ENCODE measurements at places on chromosomes 4 and X.

DNA sequence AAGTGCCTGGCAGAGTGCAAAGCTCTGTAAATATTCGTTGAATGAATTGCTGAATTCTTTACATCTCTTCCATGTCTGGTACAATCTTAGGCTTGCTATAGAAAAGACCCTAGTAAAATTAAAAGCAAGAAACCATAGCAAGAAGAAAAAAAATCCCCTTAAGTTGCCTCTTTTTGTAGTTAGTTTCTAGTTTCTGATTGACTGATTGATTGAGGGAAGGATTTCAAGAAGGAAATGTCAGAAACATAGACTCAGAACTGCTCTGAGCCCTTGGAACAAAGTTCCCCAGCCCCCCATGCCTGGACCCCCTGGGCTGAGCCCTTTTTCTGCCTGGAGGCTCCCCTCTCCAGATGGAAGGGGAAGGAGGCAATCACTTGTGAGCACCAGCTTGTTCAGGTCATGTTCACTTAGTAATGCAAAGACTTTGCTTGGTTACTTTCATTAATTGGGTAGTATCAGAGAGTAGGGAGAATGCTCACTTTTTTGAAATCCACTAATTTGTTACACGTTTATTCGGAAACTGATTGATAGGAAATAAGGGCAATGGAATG is 35.6 kb downstream of the DAPP1 start:
- peak; percentile 56 for DNase-seq

GRCh38 chrX:44890247-44890646 is 17.3 kb downstream of the KDM6A start:
- no peak for DNase-seq

DNA sequence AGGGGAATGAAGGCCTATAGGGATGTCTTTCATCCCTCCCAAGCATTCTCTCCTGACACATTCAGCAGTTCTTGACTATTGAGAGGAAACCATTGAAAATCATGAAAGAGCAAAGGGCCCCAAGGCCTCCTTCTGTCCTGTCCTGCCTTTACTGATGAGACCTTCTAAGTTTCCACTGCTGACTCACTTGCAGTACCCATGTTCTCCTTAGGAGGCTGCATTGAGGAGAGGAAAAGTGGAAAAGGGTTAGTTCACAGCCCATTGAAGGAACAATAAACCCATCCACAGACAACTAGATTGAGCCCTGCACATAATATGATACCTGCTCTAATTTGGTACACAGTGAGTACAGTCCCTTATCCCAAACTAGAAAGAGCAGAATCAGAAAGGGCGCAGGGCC is 115.1 kb upstream of the PNPLA4 start:
- DNase-seq: no peak

DNA sequence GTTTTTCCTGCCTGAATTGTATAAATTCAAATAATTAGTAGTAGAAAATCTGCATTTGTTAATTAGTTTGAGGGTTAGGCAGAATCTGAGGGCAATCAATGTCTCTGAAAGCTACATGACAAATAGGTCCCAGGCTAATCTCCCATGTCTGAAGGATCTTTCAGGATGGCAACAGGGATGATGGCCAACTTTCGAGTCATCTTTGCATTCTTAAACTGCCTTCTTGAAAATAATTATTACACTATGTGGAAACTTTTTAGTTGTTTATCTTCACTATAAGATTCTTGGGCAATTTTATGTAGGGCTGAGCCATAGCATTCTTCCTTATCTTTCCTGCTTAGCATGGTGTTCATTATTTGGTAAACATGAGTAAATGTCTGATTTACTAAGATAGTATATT is 490.3 kb upstream of the EPHA5 start:
- no peak for DNase-seq

DNA sequence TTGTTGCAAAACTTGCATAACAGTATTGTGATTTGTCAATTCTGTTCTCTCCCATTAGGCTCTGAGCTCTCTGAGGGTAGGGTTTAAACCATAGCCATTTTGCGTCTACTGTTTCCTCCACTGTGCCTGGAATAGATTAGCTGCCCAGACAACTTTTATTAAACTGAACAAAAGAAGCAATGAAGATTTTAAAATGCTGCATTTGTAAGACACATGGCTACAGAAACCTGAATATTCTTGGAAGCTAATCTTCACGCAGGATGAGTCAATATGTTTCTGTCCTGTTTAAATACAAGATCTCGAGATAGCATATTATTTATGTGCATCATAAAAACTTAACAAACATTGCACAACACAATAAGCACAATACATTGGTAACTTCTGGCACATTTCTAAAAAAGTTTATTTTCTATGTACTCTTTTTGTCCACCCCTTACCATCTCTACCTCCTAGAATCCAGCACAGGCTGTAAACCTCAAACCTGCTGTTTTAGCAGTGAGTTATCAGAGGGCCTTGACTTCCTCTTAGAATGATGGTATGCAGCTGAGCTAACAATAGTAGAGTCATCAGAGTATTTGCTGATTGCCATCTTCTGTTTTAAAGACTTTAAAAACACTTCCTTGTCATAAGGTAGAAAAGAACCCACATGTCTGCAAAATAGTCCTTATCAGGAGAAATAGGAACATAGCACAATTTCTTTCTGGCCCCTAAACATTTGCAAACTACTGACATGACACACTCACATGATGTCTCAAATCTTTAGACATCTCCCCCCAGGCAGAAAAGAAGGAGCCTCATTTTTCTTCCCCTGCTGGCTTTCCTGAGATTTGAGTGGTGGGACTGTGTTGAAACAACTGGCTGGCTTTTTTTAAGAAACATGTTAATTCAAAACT is 10.6 kb upstream of the CCNG2 start:
- DNase-seq: no peak

DNA sequence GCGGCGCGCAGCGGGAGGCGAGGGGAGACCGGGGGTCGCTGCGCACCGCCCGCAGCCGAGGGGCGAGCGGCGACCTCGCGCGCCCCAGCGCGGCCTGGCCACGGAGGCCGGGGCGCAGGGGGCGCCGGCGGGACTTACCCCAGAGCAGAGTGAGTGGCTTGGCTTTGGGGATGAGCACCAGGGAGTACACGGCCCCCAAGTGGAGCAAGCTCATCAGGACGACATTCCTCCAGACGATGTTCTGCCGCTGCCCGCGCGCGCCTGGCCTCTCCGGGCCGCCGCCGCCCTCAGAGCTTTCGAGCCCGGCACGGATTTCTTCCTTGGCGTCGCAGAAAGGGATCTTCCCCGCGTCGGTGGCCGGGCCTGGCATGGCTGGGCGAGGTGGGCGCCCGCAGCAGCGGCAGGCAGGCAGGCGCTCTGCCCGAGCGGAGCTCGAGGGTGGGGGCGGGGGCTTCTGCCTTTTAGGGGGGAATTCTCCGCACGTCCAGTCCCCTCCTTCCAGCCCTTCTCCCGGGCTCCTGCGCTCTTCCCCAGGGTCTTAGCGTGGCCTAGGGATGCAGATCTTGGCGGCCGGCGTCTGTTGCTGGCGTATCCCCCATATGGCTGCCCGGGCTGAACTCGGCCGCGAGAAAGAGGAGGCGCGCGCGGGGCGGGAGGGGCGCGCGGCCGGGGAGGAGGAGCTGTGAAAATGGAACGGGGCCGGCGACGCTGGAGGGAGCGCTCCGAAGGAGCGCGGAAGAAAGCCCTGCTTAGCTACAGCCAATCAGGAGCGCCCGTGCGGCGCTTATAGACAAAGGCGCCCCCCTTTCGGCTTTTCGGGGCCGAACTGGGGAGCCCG is at the start of gene SCD5:
Gene SCD5 (minus strand): TSS at position 629 of the 838 bp plus-strand sequence. CDS start 259 bp downstream, at position 370.
- peak; percentile 58 for DNase-seq

DNA sequence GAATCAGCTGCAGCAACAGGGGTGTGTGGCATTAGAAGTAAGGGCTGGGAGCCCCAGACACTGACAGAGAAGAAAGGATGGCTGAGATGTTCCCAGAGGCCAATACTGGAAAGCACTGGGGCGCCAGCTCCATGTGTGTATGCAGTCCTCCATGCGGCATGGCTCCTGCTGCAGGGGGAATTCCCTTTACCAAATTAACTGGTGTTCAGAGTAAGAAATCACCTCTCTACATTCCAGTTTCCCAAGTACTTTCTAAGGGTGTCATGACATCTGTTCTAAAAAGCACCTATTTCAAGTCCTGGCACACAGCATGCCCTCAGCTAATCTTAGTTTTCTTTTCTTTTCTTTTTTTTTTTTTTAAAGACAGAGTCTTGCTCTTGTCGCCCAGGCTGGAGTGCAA is 98.0 kb downstream of the MAML3 start:
- no peak for DNase-seq

DNA sequence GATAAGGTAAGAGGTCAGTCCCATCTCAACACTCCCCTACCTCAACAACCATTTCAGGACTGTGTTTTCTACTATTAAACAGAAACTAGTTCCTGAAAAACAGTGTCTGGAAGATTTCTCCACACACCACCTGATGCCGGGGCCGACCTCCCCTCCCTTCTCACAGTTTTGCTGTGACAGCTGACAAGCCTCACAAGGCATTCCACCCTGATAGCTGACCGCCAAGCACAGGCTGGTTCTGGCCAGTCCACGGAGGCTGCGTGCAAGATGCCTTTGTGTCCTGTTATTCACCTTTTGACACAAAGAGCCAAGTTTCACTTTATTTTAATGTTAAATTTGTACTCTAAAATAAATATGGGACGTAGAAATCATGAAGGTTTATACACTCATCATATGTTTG is 758.6 kb downstream of the PDHA2 start:
- no peak for DNase-seq

GRCh38 chr4:177671387-177671786 is 229.2 kb upstream of the AGA start:
- no peak for DNase-seq

DNA sequence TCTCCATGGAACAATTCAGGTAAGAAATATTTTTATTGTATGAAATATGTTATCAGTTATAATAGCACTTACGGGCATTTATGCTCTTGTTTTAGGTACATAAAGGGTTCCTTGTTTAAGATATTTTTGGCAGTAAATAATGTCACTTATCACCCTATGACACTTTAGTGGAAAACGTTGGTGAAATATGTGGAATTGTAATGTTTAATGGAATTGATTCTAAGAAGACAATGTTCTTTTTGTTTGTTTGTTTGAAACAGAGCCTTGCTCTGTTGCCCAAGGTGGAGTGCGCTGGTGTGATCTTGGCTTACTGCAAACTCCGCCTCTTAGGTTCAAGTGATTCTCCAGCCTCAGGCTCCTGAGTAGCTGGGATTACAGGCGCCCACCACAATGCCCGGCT is 17.4 kb downstream of the NPNT start:
- DNase-seq: no peak

DNA sequence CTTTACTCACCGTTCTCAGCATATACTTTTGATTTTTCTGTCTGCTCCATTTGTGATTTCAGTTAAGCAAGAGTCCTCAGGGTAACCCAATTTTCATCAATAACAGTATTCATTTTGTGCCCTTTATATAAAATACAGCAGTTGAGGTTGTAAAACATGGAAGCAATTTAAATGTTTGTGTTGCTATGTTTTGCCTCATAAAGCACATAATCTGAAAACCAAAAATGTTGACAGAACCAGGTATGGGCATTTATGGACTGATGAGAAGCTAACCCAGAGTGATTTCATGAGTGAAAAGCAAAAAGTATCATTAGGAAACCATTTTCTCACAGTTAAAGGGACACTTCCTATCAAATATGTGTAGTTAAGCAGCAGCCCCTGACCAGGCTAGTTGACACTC is at the start of gene ASIC5:
Gene ASIC5 (minus strand): TSS at position 101 of the 400 bp plus-strand sequence. CDS start 51 bp downstream, at position 50.
- no peak for DNase-seq

DNA sequence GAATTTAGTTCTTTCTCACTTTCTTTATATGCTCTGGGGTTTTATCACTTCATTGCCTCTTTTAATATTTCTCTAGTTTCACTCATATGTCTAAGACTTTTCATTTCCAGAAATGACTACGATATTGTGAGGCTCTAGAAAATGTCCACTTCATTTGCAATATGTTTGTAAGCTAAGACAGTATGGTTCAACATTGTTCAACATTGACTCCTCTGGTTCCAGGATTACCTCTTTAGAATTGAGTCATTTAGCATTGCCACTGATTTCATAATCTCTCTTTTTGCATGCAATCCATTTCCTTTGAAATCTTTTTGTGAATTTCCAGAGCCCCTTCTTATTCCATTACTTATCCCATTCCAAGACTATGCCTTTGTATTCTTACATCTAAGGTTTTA is 32.3 kb downstream of the BBS12 start:
- no peak for DNase-seq

- no peak for DNase-seq
These were observed 275.4 kb upstream of the PITX2 start for GRCh38 chr4:110898290-110898689.

DNA sequence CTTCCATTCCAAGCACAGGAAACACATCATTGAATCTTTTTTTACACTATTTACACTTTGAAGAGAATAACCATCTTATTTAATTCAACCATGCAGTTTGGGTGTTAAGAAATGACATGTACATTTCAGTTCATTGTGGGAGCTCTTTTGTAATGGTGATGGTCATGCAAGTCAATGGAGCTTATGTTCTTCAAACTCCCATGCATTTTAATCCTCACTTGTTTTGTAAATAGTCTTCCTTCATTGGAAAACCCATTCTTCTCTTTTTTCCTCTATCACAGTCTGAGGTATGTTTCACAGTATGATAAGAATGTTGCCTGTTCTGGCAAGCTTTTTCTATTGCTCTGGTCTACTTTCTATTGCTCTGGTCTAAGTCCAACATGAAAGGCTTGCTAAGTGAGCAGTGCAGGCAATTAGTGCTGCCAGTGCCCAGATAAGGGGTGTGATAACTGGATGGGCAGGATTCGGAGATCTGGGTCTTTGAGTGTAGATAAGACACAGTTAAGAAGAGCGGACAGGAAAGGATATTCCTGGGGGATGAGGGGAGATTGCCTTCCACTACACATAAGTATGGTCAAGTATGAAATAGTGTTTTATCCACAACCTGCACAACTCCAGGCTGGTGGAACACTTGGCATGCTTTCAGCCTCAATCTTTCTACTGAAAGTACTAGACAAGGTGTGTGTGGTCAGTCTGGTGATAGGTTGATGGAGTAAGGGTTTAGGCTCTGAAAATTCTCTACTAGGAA is 17.1 kb downstream of the AFP start:
- DNase-seq: no peak

GRCh38 chr4:41119867-41120295 is 94.5 kb downstream of the APBB2 start:
- no peak for DNase-seq
